ENCODE measurements at places on chromosomes 12 and 14.

GRCh38 chr14:58565832-58566231 lies 71.9 kb upstream of the DACT1 start:
- no peak for DNase-seq

DNA sequence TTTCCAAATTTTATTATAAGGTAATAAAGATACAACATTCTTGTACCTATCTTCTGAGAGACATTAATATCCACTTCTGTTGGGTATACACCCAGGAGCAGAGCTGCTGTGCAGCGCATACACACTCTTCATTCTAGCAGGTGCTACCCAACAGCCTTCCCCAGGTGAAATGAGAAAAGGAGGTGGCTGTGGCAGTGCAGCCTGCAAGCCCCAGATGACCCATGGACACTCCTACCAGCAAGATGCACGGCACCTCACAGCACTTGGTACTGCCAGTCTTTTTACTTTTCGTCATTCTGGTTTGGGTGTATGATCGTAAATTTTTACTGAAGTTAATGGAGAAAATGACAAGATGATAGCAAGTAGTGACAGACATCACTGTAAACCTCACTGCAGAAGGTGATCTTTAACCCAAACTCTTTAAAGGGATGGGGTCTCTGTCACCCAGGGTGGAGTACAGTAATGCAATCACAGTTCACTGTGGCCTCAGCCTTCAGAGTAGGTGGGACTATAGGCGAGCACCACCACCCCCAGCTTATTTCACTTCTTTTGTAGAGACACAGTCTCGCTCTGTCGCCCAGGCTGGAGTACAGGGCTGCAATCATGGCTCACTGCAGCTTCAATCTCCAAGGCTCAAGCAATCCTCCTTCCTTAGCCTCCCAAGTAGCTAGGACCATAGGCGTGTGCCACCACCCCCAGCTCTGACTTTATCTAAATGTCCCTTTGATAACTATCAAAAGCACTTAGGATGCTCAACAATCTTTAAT lies 26.5 kb downstream of the VPS37B start:
- no peak for DNase-seq

- DNase-seq = no peak
Observed at GRCh38 chr14:39097159-39097558, 5.9 kb downstream of the SEC23A start.

GRCh38 chr14:61321385-61322010 lies at the start of gene PRKCH:
PRKCH (plus strand) TSS chr14:61321579; CDS start chr14:61322102, 523 bp downstream.
- peak; percentile 88 for DNase-seq

DNA sequence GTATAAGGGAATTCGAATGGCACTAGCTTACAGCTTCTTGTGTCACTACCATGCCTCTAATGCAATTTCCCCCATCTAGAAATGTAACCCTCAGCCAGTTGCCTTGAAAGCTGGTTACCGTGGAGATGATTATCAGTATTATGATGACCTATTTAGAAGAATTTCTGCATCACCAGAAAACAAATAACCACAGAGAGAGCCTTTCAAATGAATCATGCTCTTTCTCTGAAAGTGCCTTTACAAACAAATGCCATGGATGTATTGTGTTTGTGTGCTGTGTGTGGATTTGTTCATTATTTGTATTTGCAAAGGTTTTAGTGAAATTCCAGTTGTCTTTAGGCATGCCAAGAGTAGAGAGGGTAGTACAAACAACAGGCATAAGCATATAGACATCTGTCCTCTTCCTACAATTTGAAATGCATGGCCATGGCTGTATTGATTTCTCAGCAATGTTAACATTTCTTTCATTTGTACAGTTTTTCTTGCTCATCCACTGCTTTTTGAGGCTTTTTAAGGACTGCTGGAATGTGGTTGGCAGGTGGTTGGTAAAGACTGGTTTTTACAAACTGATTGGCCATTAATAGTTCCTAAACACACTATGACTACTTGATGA lies 266.5 kb downstream of the PAWR start:
- no peak for DNase-seq

DNA sequence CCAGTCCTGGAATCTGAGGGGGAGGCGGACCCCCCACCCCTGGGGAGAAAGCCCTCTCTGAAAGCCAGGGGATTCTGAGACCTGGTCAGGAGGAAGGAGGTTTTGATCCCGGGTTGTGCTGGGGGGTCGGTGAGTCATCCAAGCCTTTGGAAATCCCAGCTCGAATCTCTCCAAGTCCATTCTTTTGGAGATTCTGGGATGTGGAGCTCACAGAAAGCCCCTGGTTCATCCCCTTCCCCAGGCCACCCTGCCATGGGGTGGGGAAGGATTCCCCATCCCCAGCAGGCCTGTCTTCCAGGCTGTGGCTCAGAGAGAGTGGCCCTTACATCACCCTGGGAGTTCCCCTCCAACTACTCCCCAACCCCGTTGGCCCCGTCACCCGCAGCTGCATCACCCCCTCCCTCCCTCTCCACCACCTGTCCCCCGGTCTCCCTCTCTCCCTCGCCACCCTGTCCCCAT lies 14.3 kb downstream of the EXOC3L4 start:
- DNase-seq = peak; percentile 67

- no peak for DNase-seq
Observed at GRCh38 chr12:104855599-104855998, 102.5 kb downstream of the SLC41A2 start.

GRCh38 chr14:77302926-77303325 lies 17.8 kb downstream of the POMT2 start:
- no peak for DNase-seq

DNA sequence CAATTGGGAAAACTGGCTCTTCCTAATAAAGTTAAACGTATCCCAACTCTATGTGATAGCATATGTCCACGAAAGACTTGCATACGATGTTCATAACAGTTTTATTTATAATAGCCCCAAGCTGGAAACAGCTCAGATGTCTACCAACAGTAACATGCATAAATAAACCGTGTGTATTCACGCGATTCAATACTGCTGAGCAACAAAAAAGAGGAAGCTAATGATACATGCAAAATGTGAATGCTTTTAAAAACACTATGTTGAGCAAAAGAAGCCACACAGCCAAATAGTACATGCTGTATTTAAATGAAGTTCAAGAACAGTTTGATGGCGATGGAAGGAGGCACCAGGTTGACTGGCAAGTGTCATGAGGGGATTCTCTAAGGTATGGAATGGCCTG lies 55.7 kb downstream of the TRIM9 start:
- DNase-seq = no peak

GRCh38 chr14:54396183-54396492 lies 669 bp upstream of the CDKN3 start:
- DNase-seq = no peak

GRCh38 chr14:72904840-72905561 lies 11.1 kb upstream of the DPF3 start:
- peak; percentile 64 for DNase-seq

DNA sequence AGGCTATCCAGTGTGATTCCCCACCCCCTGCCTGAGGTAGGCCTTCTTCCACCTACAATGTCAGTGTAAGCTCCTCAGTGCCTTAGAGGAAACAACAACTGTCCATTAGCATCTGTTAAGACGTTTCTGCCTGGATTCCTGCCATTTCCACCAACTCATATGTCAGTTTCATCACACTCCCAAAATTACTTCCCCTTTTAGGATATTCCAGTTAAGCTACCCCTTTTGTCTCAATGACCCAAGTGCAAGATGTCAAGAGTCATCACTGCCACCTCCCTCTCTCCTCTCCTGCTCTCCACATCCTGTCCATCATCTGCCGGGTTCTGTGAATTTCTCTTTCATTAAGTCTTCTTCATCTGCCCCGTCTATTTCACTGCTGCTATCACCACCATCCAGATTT lies 189.4 kb downstream of the DPF3 start:
- no peak for DNase-seq

- no peak for DNase-seq
Observed at GRCh38 chr14:100537446-100538350, 49.5 kb downstream of the BEGAIN start.

DNA sequence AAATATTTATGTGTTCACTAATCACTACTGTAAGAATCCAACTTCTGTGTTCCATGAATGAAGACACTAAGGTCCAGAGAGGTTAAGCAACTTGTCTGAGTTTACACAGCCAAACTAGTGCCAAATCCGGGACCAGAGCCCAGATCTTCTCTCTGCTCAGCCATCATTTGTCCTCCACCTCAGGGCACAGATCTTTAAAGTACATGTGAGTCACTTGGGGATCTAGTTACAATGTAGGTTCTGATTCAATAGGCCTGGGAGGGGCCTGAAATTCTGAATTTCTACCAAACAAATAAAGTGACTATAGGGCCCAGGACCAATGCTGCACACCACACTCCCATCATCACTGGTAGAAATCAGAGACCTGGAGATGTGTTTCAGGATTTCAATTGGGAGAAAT lies 162.9 kb downstream of the GXYLT1 start:
- no peak for DNase-seq

- DNase-seq = no peak
Observed at GRCh38 chr12:9391815-9392214, 183.6 kb upstream of the PZP start.

- peak; percentile 66 for DNase-seq
Observed at GRCh38 chr14:68734231-68734732, 58.6 kb downstream of the ZFP36L1 start.

DNA sequence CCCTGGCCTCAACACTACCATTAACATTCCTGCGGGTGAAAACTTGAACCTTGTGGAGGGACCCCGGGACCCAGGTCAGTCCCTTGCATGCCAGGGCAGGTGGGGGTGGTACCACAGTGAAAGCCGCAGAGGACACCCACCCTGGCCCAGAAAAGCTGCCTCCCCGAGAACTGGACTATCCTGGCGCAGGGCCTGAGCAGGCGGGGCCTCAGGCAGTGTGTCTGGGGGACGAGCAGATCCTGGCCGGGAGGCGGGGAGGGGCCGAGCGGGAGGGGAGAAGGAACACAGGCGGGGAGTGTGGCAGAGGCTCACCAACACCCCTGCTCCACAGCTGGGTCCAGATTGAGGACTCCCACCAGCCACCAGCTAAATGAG lies 10.0 kb downstream of the AHNAK2 start:
- DNase-seq = no peak

DNA sequence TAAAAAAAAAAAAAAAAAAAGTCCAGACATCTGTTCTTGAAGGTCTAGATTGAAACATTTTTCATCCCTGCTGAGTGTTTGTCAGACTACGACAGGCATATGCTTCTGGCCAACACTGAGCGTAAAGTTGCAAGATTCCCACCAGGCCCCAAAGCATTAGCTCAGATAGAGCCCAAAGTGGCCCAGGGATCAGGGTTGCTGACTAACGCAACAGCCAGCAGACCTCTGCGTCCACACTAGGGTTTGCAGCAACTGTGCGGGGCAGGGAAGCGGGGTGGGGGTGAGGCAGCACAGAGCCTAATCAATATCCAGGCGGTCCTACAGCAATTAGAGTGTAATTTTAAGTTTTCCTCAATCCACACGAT lies 55.7 kb downstream of the SSH1 start:
- no peak for DNase-seq

DNA sequence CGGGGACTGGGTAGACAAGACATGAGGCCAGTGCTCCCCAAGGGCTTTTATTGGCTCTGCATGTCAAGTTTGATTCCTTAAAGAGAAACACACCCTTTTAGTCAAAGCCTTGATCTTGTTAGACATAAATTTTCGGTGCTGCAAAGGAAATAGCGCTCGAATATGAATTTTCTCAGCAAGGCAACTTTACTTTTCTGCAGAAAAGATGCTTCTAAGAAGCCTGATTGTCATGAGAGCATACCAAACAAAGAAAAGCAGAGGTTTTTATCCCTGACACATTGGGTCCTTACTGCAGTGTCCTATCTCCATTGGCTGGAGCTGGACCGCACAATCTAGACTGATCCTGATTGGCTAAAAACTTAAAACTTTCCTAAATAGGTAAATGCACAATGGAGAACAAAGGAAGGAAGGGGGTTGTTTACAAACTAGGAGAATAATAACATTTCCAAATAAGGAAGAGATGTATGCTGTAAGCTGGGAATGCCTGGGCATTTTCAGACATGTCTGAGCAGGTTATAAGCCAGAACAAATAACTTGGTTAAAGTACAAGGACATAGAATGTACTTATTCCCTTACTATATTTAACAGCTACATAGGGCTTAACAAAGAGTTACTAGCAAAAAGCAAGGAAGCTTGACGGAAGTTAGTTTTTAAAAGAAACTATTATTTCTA lies 17.2 kb downstream of the TXNRD1 start:
- DNase-seq = no peak

GRCh38 chr12:103382736-103383346 lies 112.9 kb downstream of the C12orf42 start:
- no peak for DNase-seq
